Hepatic stellate cell (primary cell): ENCODE measurements at places on chromosomes 2 and 18.

- no peak for DNase-seq
These were observed 296.5 kb downstream of the MTX2 start for GRCh38 chr2:176565641-176566323.

- DNase-seq, result no peak
These were observed 186.6 kb downstream of the NRP2 start for GRCh38 chr2:205868773-205869333.

DNA sequence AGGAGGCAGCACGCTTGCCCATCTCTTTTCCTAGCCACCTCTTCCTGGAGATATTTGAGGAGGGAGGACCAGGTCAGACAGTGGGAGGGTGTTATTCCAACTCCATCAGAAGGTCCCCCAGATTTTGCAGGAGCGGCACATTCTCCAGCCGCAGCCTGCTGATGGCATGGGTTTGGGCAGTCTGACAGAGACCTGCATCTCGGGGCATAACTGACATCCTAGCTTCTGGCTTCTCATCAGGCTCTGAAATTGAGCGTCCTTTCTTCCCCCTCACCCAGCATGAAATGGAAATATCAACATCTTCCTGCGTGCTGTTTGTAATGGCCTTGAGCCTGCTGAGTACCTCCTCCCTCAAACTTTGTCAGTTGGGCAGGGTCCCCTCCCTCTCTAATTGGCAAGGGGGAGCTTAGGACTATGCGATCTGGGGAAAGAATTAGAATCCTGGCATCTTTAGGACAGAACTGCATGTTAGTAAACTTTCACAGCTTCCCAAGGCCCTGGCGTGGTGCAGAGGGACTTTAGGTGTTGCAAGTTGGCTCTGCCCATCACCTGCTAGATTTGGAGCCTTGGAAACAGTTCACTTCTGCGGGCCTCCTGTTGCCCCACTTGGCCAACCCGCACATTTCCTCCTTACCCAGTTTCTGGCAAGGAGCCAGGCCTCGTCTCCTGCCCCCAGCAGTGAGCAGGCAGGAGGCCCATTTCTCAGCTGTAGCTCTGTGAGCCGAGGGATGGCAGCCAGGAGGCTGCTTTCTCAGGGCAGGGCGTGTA lies 2.2 kb downstream of the ITM2C start:
- no peak for DNase-seq

- DNase-seq, result no peak
These were observed 41.8 kb upstream of the KLF11 start for GRCh38 chr2:10001586-10001985.

- DNase-seq, result no peak
These were observed 181.6 kb downstream of the NYAP2 start for GRCh38 chr2:225581135-225581534.

GRCh38 chr2:46985512-46985911 lies 69.9 kb upstream of the MCFD2 start:
- DNase-seq, result peak; percentile 68

- no peak for DNase-seq
These were observed 6.5 kb upstream of the THOC1 start for GRCh38 chr18:274313-274712.

GRCh38 chr2:27573452-27573851 lies 9.4 kb upstream of the ZNF512 start:
- no peak for DNase-seq

DNA sequence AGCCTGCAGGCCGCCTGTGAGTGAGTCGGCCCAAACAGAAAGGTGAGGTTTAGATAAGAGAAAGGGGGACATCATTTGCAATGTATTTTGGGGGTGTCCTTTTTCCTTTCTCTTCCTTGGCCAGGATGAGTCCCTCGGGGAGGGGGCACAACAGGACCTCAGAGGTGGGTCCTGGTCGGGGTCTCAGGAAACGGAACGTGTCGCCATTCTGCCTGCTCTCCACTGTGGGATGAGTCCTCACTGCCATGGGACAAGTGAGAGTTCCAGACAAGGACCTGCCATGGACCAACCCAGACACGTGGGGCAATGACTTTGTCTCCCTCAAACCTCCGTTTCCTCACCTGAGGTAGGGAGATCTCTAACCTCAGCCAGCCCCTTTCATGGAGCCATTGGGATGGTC lies 67.9 kb upstream of the TAF1B start:
- no peak for DNase-seq

GRCh38 chr2:2650608-2651375 lies 319.7 kb upstream of the MYT1L start:
- DNase-seq, result no peak

GRCh38 chr2:41884718-41885117 lies 163.1 kb upstream of the PKDCC start:
- DNase-seq, result no peak

DNA sequence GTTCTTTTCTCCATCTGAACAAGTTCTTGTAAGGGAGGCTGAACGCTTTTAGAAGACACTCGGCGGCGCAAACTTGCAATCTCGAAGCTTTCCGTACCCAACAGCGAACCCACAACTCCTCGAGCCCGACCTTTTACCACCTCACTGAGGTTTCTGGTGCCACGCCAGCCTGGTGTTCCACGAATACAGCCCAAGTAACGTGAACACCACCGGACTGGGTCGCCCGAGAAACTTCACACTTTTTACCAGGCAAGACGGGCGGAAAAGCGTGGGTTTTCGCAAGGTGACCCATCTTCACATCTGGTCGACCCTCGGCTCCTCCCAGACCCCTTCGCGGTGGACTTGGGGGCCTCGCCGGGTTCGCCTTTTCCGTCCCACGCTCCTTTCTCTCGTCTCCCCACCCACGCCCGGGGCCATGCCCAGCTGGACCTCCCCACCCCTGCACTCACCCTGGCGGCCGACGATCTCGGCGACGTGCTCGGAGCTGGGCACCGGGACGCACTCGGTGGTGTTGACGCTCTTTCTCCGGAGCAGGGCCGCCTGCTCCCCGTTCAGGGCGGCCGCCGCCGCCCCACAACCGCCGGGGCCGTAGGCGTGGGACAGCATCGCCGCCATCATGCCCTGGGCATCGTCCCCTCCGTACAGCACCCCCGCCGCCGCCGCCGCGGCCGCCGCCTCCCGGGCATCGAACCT lies 1.2 kb downstream of the MEX3C start:
- peak; percentile 26 for DNase-seq

DNA sequence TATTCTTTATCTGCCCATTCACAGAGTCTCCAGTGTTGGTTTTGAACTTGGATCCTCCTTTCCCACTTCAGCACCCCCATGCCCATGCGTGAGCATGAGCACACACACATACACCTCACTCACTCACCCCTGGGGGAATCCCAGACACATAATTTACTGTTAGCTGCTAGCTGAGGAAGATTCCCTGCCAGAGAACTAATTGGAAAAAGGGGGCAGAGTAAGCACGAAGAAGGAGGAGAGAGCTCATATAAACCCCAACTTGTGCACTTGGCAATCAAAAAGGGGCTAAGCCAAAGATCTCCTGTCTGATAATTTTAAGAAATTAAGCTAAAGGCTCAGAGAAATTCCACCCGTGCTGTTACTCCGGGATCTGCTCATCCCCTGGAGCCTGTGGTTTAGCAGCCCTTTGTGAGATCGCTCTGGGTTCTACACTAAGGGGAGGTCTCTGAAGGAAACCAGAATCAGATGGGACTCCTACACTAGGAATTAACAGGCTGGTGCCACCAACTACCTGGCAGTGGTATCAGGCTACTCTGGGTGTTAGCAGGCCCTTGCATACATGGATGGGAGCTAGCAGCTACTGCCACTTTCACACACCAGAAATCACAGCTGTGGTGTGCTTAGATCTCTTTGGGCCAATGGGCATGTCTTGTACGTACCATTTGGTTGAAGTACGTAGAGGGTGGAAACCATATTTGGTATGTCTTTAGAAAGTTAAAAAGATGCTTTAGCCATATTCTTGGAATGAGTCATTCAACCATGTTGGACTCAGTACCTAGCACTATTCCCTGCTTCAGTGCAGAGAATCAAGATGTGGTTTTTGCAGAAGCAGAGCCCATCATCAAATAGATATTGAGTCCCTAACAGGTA lies 95.6 kb upstream of the SLC14A2 start:
- no peak for DNase-seq

DNA sequence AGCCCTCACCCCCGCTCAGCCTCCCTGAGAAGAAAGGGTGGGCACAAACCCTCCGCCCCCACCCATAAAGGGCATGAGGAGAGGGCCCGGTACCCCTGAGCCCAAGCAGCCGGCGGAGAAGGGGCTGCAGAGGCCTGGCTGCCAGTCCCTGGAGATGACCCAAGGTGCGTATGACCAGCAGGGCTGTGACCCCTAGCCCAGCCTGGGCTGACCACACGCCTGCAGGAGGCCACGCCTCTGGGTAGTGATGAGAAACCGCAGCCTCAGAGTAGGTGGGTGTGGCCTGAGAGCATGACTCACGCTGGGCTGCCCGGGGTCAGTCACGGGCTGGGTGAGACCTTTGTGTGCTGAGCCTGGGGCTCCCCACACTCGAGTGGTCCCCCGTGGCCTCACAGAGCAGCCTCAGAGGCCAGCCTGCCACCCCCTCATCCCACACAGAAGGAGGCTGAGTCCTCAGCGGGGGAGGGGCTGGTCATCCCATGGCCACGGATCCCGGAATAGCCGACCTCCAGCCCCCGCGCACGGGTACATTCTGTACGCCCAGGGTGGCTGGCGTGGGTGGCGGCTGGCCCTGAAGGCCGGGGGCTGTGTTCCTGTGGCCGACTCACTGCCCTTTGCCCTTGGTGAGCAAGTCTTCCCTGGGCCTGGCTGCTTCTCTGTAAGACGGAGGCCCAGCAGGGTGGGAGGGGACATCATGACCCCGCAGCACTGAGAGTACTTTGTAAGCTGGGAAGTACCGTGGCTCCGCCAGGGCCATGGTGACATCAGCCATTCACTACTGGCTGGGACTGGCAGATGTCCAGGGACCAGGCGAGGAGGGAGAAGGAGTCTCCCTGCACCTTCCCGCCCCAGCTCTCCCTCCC lies 110.8 kb upstream of the OTOS start:
- peak; percentile 95 for DNase-seq

DNA sequence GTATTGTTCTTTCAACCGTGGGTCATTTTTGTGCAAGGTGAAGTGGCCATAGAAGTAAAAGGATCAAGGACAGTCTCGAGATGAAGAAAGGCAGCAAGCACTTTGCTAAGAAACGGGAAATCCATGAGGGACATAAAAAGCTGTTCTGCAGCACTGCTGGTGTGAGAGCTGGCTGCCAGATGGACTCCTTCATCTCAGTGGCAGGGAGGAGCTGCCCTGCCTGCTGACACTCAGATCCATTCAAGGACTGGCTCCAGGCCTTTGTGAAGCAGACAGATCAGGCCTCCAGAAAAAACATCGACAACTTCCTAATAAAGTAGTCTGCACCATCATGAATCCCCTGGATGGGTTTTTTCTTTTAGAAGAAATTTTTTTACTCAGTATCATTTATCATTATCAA lies 29.5 kb downstream of the RMC1 start:
- no peak for DNase-seq
